Uterus (tissue), 4 donors: ENCODE measurements at places on chromosomes 5 and 9. TPM values are rescaled to one million over a fixed set of nuclear protein-coding genes. Genes with fewer than 3 reads are reported as not detected.

- no peak for DNase-seq
Observed at GRCh38 chr5:39518516-39518915, 93.7 kb upstream of the DAB2 start.

DNA sequence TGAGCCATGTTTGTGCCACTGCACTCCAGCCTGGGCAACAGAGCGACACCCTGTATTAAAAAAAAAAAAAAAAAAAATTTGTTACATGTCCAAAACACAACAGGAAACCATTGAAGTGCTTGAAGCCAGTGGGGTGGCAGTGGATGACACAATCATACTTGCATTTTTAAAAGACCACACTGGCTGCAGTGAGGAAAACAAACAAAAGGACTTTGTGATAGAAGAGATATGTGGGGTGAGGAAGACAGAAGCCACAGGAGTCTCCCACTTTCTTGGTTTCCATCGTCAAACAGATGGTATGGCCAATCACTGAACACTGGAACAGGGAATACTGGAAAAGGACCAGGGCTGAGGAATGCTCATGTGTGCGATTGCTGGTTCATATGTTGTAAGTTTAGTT, 20.9 kb upstream of the COMMD10 start:
- DNase-seq = no peak

Gene QRFP
- total RNA-seq = not detected

Gene GPRIN1
- total RNA-seq = 0.40 TPM

DNA sequence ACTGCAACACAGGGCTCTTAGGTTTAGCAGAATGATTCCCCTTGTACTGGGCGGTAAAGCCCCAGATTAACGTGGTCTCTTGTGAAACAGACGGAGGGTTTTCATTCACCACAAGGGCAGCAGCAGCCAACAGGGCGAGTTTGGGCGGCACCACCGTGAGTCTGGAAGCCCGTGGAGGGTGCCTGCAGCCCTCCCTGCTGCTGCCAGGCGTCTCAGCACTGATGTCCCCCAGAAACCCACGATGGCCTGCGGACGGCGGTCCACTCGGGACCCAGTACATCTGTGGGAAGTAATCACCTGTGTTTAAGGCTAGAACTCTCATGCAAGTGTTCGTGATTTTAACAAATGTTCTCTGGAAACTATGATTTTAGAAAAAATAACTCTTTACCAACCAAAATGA, 67.8 kb downstream of the IRX2 start:
- DNase-seq = no peak

Gene NPDC1
- total RNA-seq = 221 TPM

GRCh38 chr9:27261517-27262211, 35.3 kb downstream of the EQTN start:
- DNase-seq = no peak

DNA sequence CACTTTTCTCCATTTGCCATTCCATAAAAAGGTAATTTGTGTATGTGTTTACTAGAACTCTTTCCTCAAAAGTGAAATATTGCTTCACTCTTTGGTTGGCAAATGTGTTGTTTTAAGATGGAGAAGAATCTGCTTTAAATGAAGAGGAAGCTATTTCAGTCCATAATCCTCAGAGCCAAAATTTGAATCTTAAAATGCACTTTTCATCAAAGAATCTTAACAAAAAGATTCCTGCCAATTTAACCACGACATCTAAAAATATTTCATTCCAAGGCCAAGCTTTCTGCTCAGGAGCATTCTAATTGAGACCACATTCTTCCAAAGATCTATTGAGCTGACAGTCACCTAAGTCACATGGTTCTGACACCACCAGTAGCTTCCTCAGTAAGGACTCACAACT, 7.5 kb downstream of the GABRB2 start:
- DNase-seq = no peak
